ENCODE measurements at places on chromosomes 2 and 18.

- no peak for DNase-seq
Measured at GRCh38 chr2:238986491-238987351, 138.8 kb downstream of the TWIST2 start.

DNA sequence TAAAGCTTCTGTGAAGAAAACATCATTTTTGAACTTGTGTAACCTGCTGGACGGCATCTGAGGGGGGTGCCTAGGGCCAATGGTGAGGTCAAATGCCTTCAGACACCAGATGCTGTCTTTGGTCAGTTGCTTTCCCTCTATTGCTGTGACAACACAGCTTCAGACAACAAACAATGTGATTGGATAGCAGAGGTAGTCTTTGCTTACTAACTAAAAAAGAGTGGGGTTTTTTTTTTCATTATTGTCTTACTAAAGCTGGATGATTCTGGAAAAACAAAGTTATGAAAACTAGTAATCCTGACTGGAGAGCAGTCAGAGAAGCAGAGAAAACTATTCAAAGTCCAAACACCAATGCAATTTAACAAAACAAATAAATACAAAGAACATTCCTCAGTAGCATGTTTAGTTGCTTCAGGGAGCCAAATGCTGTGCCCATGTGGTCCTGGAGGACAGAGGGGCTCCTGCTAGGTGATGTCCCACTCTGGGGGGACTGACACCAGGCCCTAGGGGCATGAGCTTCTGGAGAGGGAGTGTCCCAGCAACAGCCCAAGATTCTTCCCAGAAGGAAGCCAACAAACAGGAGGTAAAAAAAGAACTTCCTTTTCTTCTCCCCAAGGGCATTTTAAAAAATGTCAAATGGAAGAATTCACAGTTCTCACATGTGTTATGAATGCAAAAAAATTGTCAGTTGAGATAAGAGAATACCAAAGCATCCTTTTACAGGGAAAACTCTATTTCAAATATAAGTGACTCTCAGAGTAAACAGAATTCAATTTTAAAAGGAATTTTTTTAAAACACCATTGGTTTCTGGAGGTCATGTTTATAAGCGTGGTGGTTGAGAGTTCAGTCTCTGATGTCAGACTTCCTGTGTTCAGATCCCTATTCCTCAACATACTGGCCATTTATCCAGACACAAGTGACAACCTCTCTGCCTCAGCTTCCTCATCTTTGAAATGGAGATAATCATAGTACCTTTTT lies 181.1 kb upstream of the PGAP1 start:
- DNase-seq: no peak

GRCh38 chr2:157897106-157897971 lies 21.2 kb upstream of the ACVR1 start:
- DNase-seq: no peak

DNA sequence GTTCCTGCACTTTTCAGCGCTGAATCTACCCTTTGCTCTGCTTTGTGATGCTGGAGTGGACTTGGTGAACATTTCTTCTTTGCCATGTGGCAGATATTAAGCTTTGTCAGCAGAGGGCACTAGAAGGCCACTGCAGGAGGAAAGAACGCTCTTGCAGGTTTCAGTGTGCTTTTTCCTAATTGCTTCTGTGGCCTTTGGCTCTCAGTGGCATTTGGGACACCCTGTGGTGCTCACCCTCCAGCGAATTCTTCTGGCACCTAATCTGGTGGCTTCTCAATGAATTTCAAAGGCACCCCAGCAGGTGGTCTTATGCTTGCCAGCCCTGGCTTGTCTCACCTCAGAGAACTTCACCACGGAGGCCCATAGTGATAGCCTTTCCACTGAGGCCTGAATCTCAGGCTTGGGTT lies 146.7 kb downstream of the MYO3B start:
- DNase-seq: no peak

GRCh38 chr2:96970248-96970875 lies 16.0 kb downstream of the FAM178B start:
- no peak for DNase-seq

DNA sequence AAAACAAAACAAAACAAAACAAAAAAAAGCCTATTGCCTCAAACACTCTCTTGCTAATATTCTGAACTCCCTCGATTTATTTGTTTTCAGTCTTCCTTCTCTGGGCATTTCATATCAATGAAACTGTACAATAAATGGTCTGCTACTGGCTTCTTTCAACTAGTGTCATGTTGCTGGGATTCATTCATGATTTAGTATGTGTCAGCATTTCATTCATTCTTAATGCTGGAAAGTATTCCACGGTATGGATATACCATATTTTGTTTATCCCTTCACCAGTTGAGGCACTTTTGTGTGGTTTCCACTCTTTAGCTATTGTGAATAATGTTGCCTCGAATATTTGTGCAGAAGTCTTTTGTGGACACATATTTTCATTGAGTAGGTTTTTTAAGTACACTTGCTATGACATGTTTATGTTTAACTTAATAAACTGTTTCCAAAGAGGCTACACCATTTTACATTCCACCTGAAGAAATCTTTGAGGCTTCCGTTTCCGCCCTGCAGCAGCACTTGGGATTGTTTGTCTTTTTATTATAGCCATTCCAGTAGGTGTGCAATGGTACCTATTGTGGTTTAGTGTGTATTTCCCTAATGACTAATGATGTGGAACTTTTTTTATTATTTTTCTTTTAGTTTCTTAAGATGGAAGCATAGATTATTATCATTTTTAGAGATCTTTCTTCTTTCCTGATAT lies 543.6 kb upstream of the SOX11 start:
- no peak for DNase-seq

- no peak for DNase-seq
Measured at GRCh38 chr2:15163326-15163725, 397.8 kb downstream of the NBAS start.

DNA sequence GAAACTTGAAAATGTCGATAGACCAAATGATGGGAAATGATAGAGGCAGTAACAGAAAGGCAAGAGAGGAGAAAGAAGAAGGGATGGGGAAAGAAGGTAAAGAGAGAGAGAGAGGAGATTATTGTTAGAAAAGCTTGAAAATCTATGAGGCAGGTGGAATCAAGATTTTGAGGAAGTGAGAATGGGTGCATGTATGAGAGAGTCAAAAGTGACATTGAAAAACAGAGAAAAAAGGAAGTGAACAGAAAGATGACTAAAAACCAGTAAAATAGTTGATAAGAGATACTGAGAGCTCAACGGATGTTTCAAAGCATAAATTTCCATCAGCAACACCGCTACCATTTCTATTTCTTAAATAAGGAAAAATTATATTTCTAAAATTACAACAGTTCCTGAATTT lies 327.4 kb upstream of the CWC22 start:
- DNase-seq: no peak

GRCh38 chr18:21262244-21262643 lies 20.2 kb downstream of the GREB1L start:
- DNase-seq: no peak

- no peak for DNase-seq
Measured at GRCh38 chr18:74921057-74921820, 287.7 kb downstream of the PTGR3 start.

GRCh38 chr2:224209555-224210285 lies 170.6 kb upstream of the SERPINE2 start:
- no peak for DNase-seq

DNA sequence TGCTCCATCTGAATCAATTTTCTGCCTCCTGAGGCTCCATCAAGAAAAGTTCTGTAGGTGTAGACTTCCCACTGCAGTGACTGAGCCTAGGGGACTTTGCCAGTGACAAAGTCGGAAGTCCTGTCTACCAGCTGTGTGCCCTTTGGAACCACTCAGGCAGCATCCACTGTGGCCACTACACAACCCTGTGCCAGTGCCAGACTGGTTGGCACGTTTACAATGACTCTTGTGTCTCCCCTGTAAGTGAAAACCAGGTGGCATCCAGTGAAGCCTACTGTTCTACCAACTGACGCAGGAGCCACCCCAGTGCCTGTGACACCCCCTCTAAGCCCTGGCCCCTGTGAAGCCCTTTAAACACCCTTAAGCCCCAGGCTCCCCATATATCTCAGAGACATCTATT lies 132.1 kb upstream of the SERPINE2 start:
- no peak for DNase-seq

- no peak for DNase-seq
Measured at GRCh38 chr18:40956213-40956612, 998.8 kb upstream of the PIK3C3 start.

- DNase-seq: peak; percentile 38
Measured at GRCh38 chr2:239377591-239377990, 23.2 kb downstream of the HDAC4 start.

DNA sequence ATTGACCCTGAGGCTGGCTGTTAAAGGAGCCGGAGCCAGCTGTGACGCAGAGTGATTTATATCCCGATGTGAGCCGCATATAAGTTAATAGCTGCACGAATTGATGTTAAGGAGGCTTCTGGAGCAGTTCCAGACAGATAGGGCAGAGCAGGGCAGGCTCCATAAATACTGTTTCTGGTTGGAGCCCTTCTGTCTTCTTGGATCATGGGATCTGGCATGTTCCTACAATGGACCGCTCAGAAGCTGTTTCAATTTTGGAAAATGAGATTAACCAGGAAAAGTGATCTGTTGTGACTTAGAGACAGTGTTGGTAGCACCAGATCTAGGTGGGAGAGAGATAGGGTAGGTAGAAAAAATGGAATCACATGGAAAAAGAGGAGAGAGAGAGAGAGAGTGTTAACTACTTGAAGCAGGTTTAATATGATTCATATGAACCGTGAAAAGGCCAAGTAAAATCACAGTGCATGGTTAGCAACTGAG lies 4.8 kb upstream of the IGFBP5 start:
- no peak for DNase-seq

DNA sequence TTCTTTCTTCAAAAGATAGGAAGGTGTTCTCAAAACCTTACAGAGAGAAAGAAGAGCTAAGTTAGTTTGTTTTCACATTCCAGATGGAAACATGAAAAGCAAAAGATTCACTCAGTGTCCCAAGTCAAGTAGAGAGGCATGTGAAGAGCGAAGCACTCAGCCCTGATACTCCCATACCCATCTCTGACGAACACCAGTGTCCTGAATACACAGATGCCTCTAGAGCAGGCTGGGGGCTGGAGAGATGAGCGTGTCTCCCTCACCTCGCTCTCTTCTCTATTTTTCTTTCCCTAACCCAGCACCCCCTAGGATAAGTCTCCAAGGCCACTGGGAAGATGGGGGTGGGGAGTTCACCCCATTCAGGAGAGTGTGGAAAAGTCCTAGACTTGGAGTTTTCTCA lies 227.8 kb downstream of the TMEM163 start:
- DNase-seq: no peak

DNA sequence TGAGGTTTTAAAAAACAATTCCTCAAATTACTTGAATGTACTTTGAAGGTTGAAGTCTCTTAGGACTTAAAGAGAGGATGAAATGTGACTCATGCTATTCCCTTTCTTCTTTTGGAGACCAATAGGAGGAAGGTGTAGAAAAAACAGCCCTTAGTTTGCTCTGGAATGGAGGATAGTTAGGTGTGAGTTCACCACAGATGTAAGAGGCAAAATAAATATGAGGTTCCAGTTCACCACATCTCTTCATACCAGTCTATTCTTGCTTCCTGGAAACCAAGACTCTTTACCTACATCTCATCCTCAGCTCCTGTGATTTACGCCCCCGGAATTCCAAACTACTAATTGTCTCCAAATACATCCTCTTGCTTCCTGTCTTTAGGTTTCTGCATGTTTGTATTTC lies 77.5 kb upstream of the TTC21B start:
- no peak for DNase-seq

GRCh38 chr2:42198466-42198865 lies 29.3 kb downstream of the EML4 start:
- no peak for DNase-seq

DNA sequence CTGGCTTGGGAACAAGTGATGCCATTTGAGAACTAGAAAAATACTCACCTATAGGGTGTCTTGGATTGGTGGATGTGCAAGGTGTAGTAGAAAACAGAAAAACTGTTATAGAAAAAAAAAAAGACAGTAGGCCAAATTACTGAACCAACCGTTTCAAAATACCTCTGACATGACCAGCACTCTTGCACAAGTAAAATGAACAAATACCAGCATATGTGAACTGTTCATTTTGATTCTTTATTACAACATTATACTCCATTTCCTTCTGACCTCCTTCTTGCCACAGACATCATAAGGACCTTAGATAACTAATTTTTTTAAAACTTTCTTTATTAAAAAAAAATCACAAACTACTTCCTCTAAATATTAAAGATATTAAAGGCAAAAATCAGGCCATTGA lies 125.5 kb downstream of the ATAD2B start:
- no peak for DNase-seq

- DNase-seq: no peak
Measured at GRCh38 chr2:69985688-69986087, 24.3 kb upstream of the ASPRV1 start.

GRCh38 chr18:48417985-48418384 lies 8.8 kb upstream of the ZBTB7C start:
- DNase-seq: no peak

- no peak for DNase-seq
Measured at GRCh38 chr2:173697929-173698328, 267.2 kb downstream of the SP3 start.

- DNase-seq: peak; percentile 40
Measured at GRCh38 chr18:79394534-79395307, 1.0 kb upstream of the NFATC1 start.

- DNase-seq: no peak
Measured at GRCh38 chr2:18473241-18474181, 86.9 kb downstream of the RDH14 start.

DNA sequence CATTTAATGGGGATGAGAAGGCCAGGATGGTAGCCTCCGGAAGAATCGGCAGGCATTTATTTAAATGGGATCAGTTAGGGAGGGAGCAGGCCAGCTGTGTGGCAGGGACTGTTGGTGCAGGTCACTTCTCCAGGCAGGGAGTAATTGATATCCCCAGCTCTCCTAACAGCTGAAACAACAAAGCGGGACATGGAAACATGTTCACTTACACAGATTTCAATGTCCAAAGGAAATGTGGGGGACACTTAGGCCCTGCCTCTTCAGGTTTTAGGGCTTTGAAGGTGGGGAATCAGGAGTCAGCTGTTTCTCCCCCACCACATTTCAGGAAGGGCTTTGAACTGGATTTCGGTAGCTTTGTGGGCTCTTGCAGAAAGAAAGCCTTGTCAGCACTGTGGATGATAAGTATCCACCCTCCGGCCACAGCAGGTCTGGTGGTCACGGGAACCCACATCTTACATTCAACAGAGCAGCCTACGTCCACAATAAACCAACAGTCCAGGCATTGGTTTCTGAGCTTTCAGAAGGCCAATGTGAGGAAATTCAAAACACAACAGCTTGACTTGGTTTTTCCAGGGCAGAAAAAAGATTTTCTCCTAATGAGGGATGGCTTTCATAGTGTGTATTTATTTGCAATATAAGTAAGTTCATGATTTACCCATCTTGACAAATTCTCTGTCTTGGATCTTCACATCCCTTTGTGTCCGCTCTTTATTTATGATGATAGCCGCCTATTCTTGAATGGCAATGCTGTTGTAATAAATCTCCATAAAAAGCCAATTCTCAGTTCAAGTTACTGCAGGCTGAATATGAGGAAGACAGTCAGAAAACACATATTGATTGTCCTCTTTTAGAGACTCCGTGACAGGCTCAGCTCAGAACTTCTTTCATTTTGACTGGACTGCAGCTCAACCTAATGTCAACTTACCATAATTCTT lies 96.6 kb upstream of the NRP2 start:
- DNase-seq: no peak
